ENCODE measurements at places on chromosomes 7 and 10.

GRCh38 chr7:44434201-44434600 is 56.3 kb downstream of the NUDCD3 start:
- DNase-seq: no peak

DNA sequence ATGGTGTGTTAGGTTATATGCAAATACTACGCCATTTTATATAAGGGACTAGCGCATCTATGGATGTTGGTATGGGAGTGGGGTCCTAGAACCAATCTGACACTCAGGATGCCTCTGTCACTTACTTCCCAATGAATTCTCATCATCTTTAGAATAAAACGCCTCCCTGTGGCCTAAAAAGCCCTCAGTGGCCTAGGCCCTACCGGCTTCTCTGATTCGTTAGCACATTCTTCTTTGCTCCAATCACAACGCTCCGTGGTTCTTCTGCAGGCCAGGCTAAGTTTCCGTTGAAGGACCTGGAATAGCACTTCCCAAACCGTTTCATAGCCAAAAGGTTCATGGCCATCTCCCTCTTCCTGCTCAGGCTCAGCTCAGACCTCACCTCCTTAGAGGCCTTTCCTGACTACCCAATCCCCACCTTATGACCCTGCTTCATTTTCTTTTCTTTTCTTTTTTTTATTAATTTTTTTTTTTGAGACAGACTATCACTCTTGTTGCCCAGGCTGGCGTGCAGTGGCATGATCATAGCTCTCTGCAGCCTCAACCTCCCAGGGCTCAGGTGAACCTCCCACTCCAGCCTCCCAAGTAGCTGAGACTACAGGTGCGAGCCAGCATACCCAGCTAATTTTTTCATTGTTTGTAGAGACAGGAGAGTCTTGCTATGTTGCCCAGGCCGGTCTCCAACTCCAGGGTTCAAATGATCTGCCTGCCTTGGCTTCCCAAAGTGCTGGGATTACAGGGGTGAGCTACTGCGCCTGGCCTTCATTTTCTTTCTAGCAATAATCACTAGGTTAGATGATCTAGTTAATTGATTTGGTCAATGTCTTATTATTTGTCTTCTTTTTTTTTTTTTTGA is 24.5 kb upstream of the YWHAG start:
- DNase-seq: no peak

DNA sequence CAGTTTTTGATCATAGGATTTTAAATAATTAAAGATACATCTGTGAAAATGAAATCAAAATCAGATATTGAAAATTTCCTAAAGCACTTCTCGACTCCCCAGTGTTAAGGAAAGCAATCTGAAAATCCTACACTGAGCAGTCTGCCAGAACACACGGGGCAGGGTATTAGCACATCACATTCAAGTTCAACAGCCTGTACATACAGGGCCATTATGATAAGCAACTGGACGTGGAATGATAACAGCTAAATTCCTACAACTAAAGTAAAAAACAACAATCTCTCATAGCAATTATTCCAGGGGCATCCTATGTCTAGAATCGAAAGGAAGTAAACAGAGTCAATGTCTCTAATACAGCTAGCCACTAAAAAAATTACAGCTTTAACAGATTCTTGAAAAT is 31.7 kb downstream of the TRDMT1 start:
- no peak for DNase-seq

GRCh38 chr7:3431306-3431705 is 130.3 kb downstream of the SDK1 start:
- DNase-seq: no peak

- DNase-seq: no peak
Measured at GRCh38 chr10:44391981-44392380, 7.1 kb upstream of the CXCL12 start.

DNA sequence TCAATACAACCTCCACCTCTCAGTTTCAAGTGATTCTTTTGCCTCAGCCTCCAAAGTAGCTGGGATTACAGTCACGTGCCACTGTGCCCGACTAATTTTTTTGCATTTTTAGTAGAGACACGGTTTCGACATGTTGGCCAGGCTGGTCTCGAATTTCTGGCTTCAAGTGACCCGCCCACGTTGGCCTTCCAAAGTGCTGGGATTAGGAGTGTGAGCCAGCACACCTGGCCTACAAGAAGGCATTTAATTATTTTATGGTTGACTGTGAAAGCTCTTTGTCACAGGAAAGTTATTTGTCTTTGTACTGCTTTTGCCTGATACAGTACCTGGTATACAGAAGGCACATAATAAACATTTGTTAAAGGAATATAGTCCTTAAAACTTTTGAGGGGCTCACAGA is 12.9 kb downstream of the MYOZ1 start:
- no peak for DNase-seq

DNA sequence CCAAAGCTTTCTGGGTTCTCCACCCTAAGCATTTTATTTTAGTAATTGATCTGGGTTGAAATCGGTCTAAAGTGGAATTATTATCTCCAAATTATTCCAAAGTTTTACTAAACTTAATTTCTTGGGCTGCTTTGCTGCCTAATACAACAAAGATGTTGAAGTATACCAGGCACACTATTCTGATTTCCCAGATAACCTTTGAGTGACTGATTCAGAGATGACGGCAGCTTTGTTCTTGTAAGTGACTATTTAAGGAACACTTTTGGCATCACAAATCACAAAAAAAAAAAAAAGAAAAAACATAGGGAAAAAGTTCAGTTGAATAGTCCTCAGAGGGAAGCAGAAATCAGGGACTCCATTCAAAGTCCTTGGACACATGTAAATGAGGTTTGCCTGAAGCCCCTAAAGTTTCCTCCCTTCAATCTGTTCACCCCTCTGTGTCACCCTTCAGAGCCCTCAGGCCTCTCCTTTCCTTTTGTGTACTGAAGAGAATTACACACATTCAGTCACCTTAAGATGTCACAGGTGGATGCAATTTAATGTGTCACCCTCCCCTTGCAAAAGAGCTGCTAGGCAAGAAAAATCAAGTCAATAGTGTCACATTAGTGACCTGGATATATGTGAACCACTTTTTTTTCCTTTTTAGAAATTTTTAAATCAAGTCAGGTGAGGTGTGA is 81.5 kb downstream of the RTKN2 start:
- no peak for DNase-seq

- DNase-seq: no peak
Measured at GRCh38 chr7:158414002-158414401, 173.6 kb downstream of the PTPRN2 start.

DNA sequence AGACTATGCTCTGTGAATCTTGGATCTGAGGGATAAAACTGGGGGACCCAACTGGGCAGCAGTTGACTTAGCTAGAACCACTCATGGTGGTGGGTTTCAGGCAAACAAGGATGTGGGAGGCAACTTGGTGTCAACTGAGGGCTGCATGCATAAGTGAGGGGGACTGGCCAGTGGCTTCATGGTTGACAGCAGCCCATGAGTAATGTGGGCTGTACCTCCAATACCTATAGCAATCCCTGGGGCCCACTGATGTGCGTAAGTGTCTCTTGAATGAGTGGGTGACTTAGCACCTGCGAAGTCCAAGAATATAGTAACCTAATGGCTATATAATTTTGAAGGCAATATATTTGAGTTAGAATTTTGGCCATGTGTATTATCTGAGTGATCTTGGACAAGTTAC is 13.7 kb upstream of the MAP3K8 start:
- no peak for DNase-seq

- DNase-seq: no peak
Measured at GRCh38 chr10:3761021-3761686, 23.9 kb downstream of the KLF6 start.

DNA sequence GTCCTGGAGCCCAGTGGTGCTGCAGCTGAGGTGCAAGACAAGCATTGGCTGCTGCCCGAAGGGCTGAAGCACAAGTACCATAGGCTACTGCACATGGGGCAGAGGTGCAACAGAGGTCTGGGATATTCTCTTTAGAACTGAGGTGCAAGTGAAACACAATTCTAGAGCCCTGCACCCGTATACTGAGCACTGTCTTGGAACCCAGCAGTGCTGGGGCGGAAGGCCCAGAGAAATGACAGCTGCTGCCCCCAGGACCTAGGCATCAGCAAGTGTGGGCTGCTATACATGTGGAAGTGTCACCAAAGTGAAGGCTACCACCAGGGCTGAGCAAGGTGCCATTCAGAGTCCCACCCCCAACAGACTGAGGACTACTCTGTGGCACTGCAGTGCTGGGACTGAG is 393.6 kb upstream of the STEAP1 start:
- DNase-seq: no peak

GRCh38 chr7:98930921-98931320 is 52.6 kb downstream of the TRRAP start:
- no peak for DNase-seq

- DNase-seq: peak; percentile 54
Measured at GRCh38 chr7:99928994-99929729, at the start of gene GJC3. Gene GJC3, minus strand, starts transcription at chr7:99929620. Its CDS starts 0 bp downstream, at chr7:99929620.

- no peak for DNase-seq
Measured at GRCh38 chr10:18868919-18869318, 179.7 kb upstream of the MALRD1 start.

GRCh38 chr10:52092390-52092789 is 221.7 kb upstream of the DKK1 start:
- DNase-seq: no peak

DNA sequence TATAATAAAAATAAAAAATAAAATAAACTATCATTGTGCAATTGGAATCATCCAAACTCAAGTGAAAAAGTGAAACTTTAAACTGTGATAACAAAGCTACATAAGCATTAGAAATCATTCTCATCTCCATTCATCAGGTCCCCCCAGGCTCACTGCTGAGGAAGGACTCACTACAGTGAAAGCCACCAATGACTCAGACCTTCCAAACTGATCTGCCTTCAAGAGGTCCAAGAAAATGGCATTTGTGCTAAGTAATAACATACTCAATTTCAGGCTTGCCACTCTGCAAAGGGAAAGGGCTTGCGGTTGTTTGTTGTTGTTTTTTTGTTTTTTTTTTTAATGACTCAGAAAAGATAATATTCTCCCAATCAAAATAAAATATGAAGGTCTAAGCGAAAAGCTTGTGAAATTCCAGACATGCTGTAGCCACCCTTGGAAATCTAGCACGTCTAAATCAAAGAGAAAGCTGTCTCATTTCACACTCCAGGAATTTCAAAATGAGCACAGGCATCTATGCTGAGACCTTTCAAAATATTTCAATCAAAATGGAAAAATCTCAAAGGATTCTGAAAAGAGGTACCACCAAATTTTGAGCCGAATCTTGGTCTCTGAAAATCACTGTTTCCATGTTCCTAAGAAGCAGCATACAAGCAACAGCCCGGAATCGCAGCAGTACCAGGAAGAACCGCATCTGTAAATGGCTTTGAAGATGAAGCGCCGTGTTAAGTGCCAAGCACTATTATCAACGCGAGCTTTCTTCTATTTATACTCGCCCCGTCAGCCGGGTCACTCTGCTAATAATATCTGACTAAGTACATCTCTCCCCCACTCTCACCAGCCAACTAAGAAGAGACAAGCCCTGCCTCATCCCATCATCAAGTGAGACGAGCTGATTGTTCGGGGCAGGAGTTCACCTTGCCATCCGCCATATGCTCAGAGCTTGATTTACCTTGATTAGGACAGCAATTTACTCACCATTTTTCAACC is 13.5 kb downstream of the SFMBT2 start:
- DNase-seq: no peak

DNA sequence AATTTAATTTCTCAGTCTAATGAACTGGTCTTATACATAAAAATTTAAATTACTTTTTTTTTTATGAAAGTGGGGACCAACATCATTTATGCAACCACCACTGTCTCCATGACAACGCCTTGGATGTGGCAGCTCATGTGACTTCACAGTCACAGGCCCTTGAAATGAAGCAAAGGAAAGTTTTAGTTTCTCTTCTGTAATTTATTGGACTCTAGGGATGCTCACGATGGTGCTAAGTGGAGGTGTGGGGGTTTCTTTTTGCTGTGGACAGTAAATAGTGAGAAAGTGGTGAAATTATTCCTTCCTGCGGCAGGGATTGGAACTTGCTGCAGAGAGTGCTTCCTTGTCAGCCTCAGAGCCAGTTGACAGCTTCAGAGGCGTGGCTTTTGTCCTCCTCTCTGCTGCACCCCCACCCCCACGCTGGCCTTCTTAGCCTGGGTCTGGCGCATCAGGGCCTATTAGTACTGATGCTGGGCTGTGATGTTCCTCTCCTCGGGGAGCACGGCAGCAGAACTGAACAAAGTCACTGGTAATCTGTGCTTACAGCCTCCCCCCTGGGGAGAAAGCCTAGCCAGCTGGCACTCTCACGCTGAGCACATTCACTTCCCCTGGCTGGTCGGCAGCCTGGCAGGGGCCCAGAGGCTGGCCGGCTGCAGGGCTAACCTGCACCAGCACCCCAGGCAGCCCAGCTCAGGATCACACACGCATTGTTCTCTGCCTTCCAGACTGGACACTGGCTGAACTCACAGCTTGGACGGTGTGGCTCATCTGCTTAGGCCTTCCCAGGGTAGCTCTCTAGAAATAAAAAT is 517.5 kb upstream of the GALNT17 start:
- DNase-seq: no peak

DNA sequence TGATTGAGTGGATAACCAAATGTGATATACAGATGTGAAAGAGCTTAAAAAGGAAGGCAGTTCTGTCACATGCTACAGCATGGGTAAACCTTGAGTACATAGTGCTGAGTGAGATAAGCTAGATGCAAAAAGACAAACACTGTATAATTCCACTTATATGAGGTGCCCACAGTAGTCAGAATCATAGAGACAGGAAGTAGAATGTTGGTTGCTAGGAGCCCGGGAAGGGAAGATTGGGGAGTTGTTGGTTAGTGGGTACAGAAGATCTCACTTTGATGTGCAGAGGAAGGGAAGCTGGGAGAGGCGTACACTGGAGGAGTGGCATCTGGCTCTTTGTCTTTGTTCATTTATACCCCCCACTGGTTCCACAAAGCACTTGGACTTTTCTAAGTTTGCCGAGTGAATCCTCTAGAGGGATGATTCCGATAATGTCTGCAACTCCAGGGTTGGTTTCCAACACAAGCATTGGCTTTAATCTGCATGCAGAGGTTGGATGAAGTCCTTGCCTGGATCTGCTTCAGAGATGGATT is 39.5 kb downstream of the TSPAN14 start:
- DNase-seq: no peak

DNA sequence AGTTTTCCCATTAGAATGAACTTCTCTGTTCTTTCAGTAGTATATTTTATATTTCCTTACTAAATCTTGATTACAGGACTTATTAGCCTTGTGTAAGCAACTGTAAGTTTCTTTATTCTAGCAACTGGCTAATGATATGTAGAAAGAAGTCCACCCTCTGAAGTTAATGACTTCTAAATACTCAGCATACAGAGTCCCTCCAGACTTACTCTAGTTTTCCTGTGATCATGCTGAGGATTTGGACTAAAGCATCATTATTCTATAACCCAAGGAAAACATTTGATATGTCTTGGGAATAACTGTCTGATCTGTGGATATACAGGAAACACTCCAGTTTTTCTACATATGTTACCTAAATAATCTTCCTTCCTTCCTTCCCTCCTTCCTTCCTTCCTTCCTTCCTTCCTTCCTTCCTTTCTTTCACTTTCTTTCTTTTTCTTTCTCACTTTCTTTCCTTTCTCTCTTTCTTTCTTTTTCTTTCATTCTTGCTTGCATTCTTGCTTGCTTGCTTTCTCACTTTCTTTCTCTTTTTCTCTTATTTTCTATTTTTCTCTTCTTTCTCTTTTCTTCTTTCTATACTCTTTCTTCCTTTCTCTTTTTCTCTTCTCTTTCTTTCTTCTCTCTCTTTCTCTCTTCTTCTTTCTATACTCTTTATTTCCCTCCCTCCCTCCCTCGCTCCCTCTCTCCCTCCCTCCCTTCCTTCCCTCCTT is 297.6 kb upstream of the MTPN start:
- DNase-seq: no peak

GRCh38 chr10:90424730-90425129 is 433.1 kb downstream of the HTR7 start:
- DNase-seq: no peak

Data from right kidney (tissue), 9 donors.